ENCODE measurements at places on chromosomes 3 and 15.
A peak's percentile ranks its signal among the peaks of the same experiment; 100 is the strongest.

DNA sequence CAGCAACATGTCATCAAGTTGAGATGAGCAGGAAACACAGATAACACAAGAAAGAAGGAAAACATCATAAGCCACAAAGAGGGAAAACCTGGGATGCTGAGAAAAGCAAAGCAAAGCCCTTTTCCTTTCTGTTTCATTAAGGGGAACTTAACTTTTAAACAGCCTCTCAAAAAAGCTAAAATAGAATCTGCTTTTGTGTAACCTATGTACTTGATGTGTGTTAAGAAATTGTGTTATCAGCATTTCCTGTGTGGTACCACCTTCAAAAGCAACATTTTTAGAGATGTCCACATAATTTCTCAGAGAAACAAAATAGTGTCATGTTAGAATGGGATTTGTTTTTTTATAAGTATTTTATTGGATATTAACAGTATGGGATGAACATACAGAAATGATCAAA lies 206.2 kb downstream of the IL20RB start:
- DNase-seq: no peak

DNA sequence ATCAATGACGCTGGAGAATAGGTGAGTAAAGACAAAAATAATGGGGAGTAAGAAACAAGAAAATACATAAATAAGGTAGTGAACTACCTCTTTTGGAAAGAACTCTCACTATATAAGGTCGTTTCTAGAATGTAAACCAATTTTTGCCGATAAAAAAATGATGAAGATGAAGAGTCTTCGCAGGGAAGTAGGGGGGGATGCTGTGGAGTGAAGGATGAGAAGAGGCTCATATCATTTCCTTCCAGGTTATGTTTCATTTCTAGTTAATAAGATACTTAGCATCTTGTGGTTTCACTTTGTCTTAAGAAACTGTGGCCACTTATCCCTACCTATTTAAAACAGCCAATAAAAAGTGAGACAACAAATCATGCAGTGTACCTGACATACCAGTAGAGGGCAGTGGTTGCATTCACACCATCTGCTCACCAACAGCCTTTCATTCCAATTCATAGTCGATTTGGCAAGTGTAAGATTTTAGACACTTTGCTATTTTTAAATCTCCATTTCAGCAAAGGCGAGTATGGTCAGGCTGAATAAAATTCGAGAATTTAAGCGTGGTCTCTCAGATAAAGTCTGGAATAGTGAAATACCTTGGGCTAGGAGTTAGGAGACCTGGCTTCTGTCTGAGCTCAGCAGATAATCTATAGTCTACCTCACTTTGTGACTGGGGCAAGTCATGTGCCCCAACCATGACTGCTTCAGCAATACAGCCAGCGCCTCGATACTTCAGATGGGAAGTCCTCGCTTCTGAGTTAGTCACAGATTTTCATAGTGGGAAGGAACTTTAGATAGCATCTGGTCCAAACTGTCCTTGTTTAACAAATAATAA lies 28.9 kb upstream of the ICE2 start:
- peak; percentile 72 for DNase-seq

- DNase-seq: no peak
These were observed 753.9 kb downstream of the TUSC7 start for GRCh38 chr3:117463276-117464115.

- DNase-seq: no peak
These were observed 60.5 kb downstream of the SENP2 start for GRCh38 chr3:185646382-185647133.

DNA sequence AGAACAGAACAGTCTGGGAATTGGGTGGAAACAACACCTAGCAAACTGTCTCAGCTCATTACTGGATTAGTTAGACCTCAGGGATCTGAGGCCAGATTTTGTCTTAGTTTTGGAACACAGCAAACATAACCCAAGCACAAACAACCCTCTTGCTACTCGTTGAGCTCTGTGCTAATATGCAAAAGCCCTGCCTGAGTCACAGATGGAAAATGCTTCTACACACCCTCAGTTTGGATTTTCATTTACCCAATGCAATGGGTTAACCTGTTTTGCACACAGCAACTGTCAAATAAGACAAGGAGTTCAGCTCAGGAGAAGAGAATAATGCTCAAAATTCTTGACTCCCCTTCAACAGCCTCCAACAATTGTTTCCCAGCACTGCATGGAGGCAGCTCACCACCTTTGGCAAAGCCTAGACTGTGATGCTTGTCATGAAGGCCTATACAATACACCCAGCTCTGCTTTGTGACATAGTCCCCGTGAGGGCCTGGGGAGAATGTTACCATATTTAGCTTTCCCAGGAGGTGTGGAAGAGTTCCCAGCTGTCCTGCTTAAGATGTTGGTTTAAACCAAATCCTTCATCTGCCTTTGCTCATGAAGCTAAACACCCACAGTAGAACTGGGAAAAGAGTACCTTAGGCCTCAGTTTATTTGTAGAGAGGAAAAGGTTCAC lies 68.9 kb upstream of the MNS1 start:
- no peak for DNase-seq

DNA sequence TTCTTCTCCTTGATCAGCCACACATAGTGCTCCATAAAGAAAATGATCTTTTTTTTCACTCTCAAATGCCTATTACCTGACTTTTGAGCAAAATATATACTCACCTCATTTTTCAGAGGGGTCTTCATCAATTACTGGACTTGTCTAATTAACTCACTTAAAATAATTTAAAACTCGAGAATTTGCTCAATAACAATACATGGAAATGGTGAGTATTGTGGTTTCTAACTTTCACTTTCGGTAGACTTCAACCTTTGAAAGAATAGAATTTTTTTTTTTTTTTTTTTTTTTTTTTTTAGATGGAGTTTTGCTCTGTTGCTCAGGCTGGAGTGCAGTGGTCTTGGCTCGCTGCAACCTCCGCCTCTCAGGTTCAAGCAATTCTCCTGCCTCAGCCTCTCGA lies 17.7 kb upstream of the EPHB1 start:
- no peak for DNase-seq

DNA sequence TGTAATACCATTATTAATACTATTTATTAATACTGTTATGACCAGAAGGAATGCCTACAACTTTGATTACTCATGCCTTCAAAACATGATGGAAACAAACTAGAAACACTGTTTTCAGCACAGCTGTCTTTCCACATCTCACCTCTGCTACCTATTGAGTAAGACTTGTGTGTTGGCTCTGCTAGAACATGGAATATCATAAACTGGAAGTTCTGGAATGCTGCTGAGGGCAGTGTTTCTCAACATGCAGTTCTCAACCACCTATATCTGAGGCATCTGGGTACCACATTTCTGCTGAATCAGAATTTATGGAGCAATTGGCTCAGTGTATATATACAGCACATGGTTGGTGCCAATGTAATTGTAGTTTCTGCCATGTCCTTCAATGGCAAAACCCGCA lies 392.1 kb downstream of the TUSC7 start:
- DNase-seq: no peak

GRCh38 chr15:89105147-89105546 lies 16.9 kb downstream of the ABHD2 start:
- peak; percentile 50 for DNase-seq

GRCh38 chr15:98876451-98877369 lies 130.9 kb downstream of the PGPEP1L start:
- DNase-seq: no peak

GRCh38 chr15:93290618-93290946 lies 201.6 kb upstream of the RGMA start:
- DNase-seq: no peak

DNA sequence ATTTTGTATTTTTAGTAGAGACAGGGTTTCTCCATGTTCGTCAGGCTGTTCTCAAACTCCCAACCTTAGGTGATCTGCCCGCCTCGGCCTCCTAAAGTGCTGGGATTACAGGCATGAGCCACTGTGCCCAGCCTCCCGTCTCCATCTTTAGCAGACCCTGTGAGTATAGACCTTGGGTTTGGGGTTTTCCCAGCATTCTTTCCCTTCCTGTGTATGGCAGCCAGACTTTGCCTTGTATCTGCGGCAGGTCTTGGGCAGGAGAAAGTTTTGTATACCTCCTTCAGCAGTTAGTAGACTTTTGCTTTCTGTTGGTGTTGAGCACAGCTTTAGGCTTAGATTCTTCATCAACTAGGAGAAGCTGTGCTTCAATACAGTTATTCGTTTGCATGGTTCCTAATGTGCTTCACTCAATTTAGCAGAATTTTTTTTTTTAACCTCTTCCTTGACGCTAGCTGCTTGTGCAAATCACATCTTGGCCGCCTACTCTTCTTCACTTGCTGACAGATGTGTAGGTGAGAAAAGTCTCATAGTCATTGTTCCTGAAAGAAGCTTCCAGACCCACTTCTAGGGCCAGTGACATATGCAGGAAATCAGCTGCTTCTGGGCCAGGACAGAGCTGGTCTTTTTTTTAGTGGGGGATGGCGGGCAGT lies 38.4 kb downstream of the MAP2K1 start:
- no peak for DNase-seq

DNA sequence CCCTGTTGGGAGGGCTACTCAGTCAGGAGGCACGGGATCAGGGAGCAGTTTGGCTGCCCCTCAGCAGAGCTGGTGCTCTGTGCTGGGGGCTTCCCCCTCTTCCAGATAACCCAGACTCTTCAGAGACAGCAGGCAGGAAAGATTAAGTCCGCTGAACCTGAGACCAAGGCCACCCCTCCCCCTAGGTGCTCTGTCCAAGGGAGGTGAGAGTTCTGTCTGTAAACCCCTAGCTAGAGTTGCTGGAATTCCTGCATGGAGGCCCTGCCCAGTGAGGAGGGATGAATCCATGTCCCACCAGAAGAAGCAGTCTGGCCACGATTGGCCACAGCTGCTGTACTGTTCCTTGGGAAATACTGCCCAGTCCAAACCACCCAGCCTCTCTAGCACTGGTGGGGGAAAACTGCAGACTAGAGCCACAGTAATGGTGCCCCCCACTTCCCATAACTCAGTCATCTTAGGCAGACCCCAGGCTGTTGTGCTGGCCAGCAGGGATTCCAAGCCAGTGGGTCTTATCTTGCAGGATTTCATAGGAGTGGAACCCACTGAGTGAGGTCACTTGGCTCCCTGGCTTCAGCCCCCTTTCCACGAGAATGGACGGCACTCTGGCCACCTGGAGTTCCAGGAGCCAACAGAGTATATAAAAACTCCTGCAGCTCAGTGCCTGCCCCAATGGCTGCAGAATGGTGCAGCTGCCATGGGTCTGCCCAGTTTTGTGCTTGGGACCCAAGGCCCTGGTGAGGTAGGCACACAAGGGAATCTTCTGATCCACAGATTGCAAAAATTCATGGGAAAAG lies 42.9 kb downstream of the NPAP1 start:
- no peak for DNase-seq

GRCh38 chr3:151875759-151876158 lies 2.3 kb downstream of the SUCNR1 start:
- DNase-seq: no peak

- no peak for DNase-seq
These were observed 84.5 kb downstream of the ATP2B2 start for GRCh38 chr3:10420745-10421475.

- DNase-seq: no peak
These were observed 145.0 kb downstream of the MYLK start for GRCh38 chr3:123739106-123739505.

DNA sequence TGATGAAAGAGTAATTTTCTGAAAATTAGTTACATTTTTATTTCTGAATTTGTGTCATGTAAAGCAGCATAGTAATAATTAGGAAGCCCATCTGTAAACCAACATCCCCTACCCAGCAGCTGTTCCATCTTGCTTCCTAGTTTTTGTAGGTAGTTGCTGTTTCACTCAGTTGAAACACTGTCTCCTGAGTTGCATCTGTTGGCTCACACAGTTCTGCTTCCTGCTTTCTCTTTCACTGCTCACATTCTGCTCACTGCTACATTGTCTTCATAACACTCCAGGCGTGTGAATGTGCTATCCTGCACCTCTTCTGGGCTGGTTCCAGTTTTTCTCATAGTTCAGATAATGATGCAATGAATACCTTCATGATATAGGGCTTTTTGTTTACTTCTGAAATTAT lies 123.4 kb downstream of the EPHB1 start:
- no peak for DNase-seq

GRCh38 chr3:136559896-136560295 lies 192.3 kb downstream of the STAG1 start:
- no peak for DNase-seq

DNA sequence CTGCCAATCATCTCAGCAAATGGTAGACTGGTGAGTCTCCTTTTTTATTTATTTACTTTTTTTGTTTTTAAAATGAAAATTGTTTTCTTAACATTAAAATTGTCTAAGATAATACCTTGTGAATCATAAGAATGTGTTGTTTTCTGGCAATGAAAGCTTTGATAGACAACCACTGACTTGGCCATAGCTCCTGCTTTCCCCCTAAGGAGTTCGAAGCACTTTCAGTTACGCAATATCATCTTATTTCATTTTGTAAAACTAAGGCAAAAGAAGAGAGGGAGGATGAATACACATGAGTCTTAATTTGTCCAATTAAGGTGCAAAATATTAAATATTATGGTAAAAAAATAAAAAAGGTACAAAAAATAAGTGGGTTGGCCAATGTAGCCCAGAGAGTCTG lies 74.8 kb upstream of the PLCL2 start:
- DNase-seq: no peak

DNA sequence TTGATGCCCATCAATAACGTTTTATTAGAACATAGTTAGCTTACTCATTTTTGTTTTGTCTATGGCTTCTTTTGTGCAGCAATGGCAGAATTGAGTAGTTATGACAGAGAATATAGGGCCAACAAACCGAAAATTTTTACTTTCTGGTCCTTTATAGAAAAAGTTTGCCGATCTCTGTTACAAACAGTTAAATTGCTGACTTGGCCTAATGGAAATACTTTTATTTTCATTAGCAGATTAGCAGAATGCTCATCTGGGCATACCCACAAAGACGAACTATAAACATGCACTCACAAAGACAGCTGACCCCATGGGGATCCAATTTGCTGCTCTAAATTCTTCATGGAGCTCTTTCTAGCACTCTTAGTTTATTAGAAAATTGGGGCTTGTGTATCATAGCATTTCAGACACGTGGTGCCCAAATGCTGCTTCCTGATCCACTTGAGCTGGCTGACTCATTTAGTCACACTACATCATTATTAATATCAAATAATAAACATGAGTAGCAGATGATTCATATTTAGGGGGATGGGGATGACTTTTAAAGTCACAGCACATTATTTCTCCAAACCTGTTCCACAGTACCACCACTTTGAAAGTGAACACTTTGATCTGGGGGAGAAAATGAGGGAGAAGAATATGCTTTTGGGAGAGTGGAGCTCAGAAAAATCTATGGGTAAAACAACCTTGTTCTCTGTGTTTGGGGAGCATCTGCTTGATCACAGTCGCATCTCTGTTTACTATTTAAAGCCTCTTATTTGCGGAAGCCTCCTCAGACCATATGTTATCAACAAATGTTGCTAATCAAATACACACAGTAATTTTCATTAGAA lies 228.1 kb upstream of the FEZF2 start:
- DNase-seq: peak; percentile 37

GRCh38 chr3:39106281-39106811 lies 1.1 kb downstream of the GORASP1 start:
- peak; percentile 23 for DNase-seq

DNA sequence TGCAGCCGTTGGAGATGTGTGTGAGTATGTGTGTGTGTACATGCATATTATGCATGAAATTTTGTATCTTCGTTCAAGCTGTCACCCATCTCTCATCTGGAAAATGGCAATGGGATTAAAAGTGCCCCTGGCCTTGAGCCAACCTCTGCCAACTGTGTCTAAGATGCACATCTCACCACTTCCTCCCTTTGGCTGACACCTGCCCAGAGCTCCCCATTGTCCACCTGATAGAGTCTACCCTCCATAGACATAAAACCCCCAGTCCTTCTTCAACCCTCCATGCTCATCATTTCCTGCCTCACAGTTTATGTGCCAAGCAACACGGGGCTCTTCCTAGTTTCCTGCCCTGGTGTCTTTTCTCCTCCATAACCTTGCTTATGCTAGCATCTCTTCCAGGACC lies 187.5 kb upstream of the HES1 start:
- no peak for DNase-seq

GRCh38 chr15:42191610-42192346 lies 16.3 kb downstream of the VPS39 start:
- DNase-seq: no peak

Measured in urothelium cell line (cell line).